ENCODE measurements at places on chromosomes 7 and 10.

- DNase-seq: no peak
Observed at GRCh38 chr10:76040830-76041220, 609.4 kb downstream of the LRMDA start.

GRCh38 chr7:494906-495305 lies 24.7 kb downstream of the PDGFA start:
- no peak for DNase-seq

- DNase-seq: no peak
Observed at GRCh38 chr7:142855114-142855743, 353 bp downstream of the EPHB6 start.

GRCh38 chr7:125355899-125356298 lies 426.3 kb upstream of the POT1 start:
- DNase-seq: no peak

DNA sequence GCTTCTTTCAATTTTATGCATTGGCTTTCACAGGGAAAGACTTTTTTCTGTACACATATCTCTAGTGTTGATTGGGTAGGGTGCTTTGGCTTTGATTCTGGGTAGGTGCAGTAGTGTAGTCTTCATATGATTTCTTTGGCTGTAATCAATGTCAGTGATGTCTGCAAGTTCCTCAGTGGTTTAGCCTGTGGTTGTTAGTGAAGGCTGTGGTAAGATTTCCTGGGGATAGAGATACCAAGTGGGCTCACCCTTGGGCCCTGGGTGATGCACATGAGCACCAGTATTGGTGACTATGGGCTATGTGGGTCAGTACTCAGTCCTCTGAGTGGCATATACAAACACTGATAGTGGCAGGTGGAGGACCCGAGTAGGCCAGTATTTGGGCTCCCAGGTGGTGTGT lies 13.0 kb downstream of the GIMAP8 start:
- no peak for DNase-seq

- no peak for DNase-seq
Observed at GRCh38 chr10:15220445-15220844, 52.0 kb upstream of the NMT2 start.

DNA sequence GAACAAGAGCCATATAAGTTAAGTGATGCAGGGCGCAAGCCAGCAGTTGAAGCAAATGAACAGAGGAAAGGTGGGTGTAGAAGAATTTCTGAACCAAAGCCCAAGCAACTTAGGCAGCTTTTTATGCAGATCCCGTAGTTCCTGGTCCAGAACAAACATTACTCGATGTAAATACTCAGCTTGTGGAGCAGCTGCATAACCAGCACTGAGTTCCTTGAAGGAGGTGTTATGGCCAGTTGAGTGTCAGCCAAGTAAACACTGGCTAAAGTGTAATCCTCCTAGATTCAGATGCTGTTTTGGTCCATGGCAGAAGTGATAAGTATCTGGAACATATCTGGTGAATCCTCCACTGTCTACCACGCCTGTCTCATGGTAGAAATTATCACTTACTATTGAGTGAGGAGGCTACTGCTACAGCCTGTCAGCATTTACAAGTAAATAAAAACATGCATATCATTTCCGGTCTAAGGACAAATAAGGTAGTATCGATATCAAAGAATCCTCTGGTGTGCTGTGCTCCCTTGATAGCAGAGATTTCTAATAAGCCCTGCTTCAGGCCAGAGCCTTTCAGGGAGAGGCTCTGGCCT lies 213.9 kb downstream of the DYNC1I1 start:
- DNase-seq: no peak

- DNase-seq: no peak
Observed at GRCh38 chr10:118471863-118472262, 123.6 kb downstream of the PRLHR start.

- no peak for DNase-seq
Observed at GRCh38 chr7:129742256-129742655, 130.7 kb downstream of the NRF1 start.

DNA sequence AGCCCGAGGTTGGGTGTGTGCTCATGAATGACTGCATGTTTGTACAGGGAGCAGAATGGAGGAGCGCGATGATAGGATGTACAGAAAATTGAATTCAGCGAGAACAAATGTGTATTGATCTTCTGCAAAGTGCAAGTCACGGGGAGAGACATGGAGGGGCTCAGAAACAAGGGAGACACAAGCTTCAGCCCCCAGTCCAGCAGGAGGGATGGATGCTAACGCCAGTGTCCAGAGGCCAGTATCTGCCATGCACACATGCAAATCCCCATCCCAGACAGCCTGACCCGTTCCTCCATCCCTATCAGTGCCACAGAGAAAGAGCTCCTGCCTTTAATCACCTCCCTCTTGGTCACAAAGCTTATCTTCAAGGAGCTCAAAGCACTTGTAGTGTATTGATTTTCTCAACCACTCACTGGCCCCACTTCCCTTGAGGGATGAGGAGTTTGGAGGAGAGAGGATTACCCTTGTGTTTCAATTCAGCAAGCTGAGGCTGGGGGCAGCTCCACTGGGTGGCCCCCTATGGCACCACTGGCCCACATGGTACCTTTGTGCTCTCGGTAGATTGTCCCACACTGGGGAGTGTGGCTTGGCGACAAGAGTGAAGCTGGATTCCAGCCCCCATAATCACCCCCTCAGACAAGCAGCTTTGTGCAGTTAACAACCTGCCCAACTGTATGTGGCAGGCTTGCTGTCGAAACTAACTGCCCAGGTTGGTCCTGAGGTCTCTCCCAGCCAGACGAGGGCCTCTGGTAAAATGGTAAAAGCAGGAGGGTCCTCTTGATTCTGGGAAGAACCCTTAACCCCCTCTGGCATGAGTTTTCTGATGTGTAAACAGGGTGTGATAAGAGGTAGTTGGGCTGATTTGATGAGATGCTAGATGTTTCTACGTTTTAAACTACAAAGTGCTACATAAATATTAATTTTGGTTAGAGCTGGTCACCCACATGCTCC lies 151.6 kb upstream of the UNC5B start:
- DNase-seq: no peak

- DNase-seq: no peak
Observed at GRCh38 chr10:33388785-33389184, 54.3 kb upstream of the NRP1 start.

DNA sequence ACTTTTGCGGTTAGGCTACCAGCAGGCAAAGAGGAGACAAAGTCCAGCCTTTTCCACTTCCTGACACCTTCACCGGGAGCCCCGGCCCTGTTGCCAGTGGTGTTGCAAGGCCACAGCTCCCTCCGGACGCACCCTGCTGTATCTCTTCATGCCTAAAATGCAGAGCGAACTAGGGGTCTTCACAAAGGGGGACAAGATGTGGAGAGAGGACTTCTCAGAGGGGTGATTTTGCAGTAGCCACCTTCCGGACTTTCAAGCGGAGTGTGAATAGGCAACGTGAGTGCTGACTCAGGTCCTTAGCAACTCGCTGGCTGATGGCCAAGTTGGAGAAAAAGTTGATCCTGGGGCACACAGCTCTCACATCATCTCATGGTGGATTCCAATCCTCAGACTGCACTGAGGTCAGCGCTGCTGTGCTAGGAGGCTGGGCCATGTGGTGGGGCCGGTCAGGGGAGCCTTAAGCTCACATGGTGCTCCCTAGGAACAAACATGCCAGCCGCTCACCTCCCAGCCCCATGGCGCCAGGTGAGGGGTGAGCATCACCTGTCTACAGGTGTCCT lies 166.3 kb downstream of the LCOR start:
- no peak for DNase-seq

GRCh38 chr7:74470504-74470903 lies 16.8 kb downstream of the GTF2IRD1 start:
- DNase-seq: no peak

- no peak for DNase-seq
Observed at GRCh38 chr10:129854796-129855705, 109.0 kb downstream of the EBF3 start.

DNA sequence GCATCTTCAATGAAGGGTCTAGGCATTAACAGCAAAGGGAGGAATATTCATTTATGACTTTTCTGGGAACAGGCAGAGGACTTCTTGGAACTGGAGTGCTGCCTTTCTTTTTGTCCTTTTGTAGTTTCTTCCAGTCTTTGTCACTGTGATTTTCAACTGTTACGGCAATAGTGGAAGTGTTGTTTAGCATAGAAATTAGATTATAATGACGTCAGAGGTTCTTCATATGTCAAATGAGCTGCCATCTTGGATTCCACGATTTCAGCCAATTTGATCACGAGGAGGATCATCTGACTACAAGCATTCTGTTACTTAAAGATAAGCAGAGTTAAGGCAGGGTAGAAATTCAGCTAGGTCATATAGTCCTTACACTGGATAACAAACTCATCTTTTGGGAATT lies 239.0 kb downstream of the NEBL start:
- no peak for DNase-seq

GRCh38 chr7:131521651-131522163 lies 34.7 kb downstream of the PODXL start:
- DNase-seq: no peak

- DNase-seq: no peak
Observed at GRCh38 chr7:106629516-106629915, 31.4 kb downstream of the CCDC71L start.

- no peak for DNase-seq
Observed at GRCh38 chr10:117928741-117929140, 118.0 kb downstream of the RAB11FIP2 start.

DNA sequence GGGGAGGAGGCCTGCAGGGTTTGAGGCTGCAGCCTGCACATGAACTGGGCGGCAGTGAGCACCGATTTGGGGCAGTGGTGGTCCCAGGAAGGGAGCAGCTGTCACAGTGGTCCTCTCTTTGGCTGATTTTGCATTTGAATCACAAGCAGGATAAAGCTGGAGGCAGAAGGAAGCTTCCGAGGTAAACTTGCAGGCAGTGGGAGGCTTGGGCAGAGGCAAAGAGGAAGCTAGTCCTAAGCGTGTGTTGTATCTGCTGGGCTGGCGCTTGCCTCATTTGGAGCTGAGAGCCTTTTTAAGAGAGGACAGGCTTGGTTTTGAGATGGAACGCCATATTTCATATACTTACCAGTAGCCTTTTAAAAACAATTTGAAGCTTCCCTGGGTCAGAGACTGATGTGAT lies 177.2 kb upstream of the PODXL start:
- no peak for DNase-seq

DNA sequence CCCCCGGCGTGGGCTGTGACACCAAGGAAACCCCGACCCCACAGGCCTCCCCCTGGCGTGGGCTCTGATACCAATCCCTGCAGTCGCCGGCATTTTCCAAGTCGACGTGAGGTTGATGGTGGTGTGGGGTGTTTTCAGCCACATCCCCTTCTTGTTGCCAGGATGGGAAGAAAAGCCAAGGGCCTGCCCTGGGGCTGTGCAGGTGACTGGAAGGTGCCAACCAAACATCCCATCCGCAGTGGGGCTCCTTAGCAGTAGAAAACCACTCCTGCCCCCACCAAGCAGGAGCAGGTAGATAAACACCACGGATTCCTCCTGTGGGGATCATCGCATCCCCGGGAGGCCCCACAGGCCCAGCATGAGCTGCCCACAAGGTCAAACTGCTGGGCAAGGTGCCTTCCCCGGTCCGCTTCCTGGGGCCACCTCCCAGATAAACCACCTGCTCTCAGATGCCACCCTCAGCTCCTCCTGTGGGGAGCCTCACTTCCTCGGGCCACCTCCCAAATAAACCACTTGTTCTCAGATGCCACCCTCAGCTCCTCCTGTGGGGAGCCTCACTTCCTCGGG lies 88.5 kb upstream of the DIP2C start:
- DNase-seq: no peak

DNA sequence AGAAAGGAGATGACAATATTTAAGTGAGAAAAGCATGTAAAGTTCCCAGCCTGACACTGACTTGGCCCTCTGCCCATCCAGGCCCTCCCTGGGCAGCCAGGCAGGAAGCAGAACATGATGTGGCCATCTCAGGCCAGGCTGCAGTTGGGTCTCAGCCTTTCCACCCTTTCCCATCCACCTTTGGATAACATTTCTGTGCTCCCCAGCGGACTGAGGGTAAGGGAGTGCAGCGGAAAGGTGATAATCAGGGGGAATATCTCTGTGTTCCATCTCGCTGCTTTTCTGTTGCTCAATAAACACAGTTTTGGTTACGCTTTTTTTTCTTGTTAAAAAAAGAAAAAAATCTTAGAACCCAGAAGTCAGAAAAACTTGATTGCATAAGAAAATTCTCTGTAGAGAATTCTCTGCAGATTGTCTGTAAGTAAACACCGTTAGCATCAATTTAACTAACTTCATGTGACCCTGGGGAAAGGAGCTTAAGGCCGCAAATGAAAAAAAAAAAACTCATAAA lies 37.2 kb upstream of the TARP start:
- no peak for DNase-seq

DNA sequence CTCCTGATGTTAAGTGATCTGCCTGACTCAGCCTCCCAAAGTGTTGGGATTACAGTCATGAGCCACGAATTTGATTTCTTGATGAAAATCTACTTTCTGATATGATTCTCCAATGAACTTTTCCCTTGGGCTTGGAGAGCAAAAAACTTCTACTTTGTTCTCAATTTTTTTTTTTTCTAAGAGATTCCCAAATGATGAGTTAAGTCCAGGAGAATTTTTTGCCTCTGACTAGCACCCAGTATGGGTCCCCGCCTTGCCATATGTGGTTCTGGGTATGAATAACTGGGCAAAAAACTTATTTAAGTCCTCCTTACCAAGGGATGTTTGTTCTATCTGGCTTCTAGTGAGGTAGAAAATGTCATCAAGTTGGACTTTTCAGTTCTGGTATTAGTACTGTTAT lies 147.9 kb upstream of the LYZL1 start:
- DNase-seq: no peak

DNA sequence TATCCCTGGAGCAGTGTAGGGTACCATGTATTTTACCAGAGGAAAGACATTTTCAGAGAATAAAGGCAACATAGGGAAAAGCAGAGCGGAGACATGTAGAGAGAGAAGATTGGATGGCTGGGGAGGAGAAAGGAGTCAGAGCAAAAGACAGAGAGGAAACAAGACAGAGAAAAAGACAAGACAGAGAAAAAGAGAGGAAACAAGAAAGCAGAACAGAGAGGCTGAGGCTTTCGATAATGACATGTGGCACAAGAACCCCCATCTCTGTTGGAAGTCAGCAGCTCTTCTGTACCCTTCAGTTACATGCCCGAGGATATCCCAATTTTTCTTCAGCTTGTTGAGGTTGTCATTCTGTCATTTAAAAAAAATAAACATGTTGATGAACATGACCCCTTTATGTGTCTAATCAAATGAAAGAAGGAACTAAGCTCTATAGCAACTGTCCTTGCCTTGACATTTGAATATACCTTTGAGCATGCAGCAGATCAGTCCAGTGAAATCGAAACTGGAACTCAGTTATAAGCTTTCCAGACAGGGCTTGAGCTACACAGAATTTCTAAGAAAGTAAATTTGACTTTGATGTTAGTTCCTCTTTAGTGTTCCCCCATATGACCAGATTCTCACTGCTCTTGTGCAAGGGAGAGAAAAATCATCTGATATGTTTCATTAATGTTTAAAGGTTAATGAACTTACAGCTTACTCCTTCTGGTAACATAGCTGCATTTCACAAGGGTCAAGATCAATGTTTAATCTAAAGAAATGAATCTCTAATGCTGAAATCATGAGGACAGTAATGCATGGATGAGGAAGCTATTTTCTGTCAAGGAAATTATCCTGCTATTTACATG lies 75.1 kb upstream of the SP4 start:
- no peak for DNase-seq
